ENCODE measurements at places on chromosomes 7 and 10.

- DNase-seq: no peak
Observed at GRCh38 chr7:148044173-148044572, 546.4 kb upstream of the C7orf33 start.

DNA sequence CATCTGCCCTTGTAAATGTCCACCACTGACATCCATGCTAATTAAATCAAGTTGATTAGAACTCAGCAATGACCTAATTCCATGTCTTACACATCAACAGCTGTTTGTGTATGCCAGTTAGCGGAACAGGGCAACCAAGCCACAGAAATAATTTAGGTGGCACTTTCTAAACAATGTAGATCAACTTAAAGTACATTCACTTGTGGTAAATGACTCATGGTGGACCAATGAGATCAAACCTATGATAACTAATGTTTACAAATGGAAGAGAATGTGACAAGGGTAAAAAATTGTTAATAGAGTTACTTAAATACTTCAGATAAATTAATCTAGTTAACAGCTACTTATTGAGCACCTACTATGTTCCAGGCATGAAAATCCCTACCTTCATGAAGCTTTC, 63.1 kb upstream of the ICA1 start:
- DNase-seq: no peak

GRCh38 chr7:138245682-138246081, 169.4 kb downstream of the AKR1D1 start:
- no peak for DNase-seq

- DNase-seq: no peak
Observed at GRCh38 chr7:51629206-51629605, 312.6 kb upstream of the COBL start.

- DNase-seq: no peak
Observed at GRCh38 chr10:59227136-59227673, 50.8 kb downstream of the PHYHIPL start.

DNA sequence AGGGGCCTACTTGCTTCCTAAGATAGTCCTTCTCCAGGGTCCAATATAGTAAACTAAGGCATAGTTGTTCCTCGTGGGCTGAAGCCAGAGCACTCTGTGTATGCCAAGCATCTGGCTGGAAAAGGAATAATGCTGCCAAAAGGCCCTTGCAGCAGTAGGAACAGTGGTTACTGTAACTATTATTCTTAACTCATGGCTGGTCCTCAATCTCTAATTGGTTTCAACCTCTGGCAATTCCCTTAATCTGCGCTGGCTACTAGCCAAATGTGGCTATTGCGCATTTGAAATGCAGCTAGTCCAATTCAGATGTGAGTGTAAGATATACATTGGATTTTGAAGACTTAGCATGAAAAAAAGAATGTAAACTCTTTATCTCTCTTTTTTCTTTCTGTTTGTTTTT, 27.8 kb upstream of the LBX1 start:
- DNase-seq: no peak

- no peak for DNase-seq
Observed at GRCh38 chr7:54116956-54117355, 425.2 kb upstream of the VSTM2A start.

- no peak for DNase-seq
Observed at GRCh38 chr7:153628825-153629224, 423.4 kb upstream of the DPP6 start.

DNA sequence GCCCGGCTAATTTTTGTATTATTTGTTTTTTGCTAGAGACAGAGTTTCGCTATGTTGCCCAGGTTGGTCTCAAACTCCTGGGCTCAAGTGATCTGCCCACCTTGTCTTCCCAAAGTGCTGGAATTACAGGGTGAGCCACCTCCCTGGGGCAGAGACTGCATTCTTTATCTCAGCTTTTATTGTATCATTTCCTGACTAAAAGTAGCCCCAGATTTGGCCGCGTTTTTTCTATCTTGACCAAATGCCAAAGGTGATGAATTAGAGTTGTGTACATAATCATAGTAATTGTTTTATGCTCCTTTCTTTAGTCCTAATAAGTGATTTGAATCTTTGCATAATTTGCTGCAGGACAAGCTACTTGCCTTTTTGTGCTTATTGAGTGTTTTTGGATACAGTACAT, 3.1 kb upstream of the SMNDC1 start:
- DNase-seq: no peak

DNA sequence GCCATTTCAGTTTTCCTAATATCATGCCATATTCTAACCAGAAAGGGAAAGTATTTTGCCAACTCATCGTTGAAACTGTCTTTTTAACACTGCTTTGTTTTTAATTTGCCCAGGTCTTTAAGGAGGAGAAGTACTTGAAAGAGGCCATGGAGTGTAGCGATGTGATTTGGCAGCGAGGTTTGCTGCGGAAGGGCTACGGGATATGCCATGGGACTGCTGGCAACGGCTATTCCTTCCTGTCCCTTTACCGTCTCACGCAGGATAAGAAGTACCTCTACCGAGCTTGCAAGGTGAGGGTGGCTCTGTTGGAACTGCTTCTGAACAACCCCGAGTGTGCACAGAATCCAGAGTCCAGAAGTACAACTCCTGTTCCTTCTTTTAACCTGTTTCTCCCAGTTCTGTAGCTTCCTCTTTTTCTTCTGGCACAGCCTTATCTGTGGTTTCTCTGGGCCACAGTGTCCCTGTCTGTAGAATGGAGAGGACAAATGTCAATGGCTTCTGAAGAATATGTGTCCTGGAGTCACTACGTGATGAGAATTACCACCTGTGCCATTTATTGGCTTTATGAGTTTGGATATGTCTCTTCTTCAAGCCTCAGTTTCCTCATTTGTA, 60.1 kb downstream of the LANCL2 start:
- no peak for DNase-seq

- DNase-seq: no peak
Observed at GRCh38 chr7:78002021-78002420, 203.4 kb downstream of the PHTF2 start.

- DNase-seq: no peak
Observed at GRCh38 chr10:23656735-23657134, 217.9 kb downstream of the OTUD1 start.

DNA sequence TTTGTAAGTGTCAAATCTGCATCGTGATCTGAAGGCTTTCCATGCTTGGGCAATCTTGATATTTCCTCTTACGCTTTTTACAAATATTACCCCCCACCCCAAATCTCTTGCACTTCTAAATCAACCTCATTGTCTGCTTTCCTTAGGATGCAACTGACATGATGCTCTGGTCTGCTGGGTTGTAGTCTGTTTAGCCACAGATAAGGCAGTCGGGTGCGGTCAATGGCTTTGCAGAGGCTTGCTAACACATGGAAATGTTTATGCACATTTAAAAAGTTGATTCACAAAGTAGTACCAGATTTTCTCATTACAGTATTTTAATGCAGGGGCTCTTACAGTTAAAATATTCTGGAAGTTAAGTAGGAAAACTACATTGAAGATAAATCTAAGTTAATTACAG, 172.5 kb downstream of the BAMBI start:
- DNase-seq: no peak

GRCh38 chr7:15433151-15433550, 128.7 kb downstream of the AGMO start:
- no peak for DNase-seq

- no peak for DNase-seq
Observed at GRCh38 chr10:99534939-99535763, 2.4 kb downstream of the NKX2-3 start.

DNA sequence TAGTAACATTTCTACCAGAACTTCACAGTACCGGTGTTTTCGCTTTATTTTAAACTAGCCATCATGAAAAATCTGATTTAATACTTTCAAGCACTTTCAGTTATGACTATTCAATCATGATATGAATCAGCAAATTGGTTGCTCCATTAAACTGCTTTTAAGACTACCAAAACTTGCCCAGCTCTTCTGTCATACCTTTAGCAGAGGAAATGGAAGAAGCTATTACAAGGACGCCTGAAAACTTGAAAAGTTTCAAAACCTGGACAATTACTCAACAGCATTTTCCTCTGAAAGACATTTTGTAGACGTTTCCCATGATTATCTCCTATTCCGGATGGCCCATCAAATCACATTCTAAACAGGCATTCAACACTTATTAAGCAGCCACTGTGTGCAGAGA, 2.0 kb downstream of the JAZF1 start:
- no peak for DNase-seq

DNA sequence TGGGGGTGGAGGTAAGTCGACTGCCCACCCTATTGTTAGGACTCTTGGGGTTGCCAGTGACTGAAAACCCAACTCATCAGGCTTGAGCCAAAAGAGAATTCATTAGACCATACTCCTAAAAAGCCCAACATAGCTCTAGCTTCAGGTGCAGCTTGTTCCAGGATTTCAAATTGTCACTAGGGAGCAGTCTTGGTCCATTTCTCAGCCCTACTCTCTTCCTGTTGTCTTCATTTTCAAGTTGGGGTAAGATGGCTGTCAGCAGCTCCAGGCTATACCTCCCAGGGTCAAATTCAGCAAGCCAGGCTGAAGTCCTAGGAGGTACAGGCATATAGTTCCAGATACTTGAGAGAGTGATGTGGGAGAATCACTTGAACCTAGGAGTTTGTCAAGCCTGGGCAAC, 14.9 kb upstream of the COL13A1 start:
- DNase-seq: no peak

DNA sequence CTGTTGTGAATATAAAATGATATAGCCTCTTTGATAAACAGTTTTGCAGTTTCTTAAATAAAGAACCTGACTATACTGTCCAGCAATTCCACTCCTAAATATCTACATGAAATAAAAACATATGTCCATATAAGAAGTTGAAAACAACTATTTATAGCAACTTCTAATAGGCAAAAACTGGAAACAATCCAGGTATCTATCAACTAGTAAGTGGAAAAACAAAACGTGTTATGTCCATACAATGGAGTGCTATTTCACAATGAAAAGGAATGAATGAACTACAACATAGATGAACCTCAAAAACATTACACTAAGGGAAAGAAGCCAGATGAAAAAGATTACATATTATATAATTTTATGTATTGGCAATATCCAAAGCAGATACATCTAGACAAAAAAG, 268.9 kb downstream of the CSTF2T start:
- DNase-seq: no peak

DNA sequence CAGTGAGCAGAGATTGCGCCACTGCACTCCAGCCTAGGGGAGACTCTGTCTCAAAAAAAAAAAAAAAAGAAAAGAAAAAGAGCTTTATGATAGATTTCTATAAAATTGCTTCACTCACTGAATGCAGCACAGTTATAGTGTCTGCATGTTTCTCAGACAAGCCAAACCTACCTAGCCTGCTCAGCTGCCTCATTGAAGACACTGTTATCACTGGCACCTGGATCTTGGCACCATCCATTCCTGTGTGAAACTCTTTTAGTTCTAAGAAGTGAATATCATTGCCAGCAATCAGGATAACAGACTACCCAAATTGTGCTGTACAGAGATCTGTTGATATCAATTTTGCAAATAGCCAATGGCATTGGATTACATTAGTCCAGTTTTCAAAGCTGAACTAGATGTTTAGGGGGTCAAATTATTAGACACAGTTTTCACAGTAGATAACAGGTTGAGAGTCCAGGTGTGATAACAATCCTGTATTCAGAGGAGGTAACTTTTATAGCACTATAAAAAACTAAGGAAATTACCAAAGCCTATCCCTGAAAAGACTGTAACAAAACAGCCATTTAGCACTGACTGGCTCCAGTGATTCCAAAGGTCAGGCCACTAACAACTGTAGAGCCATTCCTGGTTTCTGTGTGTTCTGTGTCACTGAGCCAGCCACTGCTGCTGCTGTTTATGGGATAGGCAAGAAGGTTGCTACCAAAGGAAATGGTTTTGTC, 17.1 kb downstream of the PDSS1 start:
- no peak for DNase-seq

DNA sequence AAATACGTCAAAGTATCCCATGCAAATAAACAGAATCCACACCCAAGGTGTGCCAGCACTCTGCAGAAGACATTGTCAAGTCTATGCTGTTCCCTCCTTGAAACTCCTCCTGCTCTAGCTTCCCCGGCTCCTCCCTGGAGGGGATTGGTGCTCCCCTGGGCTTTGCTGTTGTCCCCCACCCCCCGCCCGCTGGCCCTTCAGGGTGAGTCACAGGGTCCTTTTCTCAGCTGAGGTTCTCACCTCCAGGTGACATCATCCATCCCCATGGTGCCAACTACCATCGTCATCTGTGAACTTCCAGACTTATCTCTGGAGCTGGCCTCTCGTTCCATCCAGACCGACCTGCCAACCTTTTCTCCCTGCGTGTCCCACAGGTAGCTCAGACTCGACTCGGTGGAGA, 77.0 kb downstream of the ITIH5 start:
- DNase-seq: no peak

- no peak for DNase-seq
Observed at GRCh38 chr10:126519185-126519584, 130.9 kb upstream of the ADAM12 start.

DNA sequence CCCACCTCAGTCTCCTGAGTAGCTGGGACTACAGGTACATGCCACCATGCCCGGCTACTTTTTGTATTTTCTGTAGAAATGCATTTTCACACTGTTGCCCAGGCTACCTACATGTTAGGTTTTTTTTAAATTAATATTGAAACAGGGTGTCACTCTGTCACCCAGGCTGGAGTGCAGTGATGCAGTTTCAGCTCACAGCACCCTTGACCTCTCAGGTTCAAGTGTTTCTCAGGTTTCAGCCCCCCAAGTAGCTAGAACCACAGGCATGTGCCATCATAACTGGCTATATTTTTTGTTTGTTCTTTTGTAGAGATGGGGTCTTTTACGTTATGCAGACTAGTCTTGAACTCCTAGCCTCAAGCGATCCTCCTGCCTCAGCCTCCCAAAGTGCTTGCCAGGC, 32.4 kb upstream of the ZMIZ2 start:
- DNase-seq: no peak

GRCh38 chr10:47363781-47364180, 15.6 kb downstream of the RBP3 start:
- no peak for DNase-seq

- DNase-seq: peak; percentile 47
Observed at GRCh38 chr7:94087664-94088352, 83.7 kb upstream of the BET1 start.

- no peak for DNase-seq
Observed at GRCh38 chr10:78258323-78259030, 224.8 kb downstream of the RPS24 start.

GRCh38 chr7:112533591-112533990, 52.8 kb downstream of the LSMEM1 start:
- DNase-seq: no peak

GRCh38 chr7:69095649-69096048, 502.6 kb upstream of the AUTS2 start:
- no peak for DNase-seq

DNA sequence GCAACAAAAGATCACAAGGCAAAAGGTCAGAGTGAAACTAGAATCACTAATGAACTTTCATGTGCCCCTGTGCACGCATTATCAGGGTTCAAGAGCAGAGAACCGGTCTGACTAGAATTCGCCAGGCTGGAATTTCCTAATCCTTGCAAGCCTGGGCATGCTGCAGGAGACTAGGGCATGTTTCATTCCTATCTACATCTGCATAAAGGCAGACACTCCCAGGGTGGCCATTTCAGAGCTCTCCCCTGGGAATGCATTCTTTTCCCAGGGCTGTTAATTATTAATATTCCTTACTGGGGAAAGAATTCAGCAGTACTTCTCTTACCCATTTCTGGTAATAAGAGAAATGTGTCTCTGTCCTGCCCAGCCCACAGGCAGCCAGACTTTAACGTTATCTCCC, 90.5 kb downstream of the CDC14C start:
- no peak for DNase-seq

GRCh38 chr7:101964680-101965452, 147.4 kb downstream of the CUX1 start:
- no peak for DNase-seq

GRCh38 chr7:56609852-56610355, 493.7 kb upstream of the NUPR2 start:
- no peak for DNase-seq
